NB4 (cell line): ENCODE measurements at places on chromosomes 11 and 22.

DNA sequence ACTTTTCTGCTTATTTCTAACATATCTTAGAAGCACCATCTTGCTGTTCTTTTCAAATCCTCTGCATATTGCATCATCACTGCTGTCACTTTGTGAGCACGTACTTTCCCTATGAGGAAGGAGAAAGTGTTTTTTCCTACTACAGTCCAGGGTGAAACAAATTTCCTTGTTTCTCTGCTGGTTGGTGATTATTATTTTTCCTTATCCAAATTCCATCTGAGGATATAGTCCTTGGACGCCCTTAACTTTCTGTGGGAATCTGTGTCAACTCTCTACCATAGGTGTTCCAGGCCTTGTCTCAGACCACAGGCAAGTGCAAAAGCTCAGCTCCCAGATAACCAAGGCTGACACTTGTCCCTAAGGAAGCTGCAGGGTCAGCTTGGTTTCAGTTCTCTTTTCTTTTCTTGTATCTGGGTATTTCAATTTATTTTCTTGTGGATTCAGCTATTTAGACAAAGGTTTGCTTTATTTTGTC, 29.4 kb upstream of the LYVE1 start:
- DNase-seq, result peak; percentile 63

GRCh38 chr11:121933694-121934093, 182.3 kb downstream of the BLID start:
- no peak for DNase-seq

DNA sequence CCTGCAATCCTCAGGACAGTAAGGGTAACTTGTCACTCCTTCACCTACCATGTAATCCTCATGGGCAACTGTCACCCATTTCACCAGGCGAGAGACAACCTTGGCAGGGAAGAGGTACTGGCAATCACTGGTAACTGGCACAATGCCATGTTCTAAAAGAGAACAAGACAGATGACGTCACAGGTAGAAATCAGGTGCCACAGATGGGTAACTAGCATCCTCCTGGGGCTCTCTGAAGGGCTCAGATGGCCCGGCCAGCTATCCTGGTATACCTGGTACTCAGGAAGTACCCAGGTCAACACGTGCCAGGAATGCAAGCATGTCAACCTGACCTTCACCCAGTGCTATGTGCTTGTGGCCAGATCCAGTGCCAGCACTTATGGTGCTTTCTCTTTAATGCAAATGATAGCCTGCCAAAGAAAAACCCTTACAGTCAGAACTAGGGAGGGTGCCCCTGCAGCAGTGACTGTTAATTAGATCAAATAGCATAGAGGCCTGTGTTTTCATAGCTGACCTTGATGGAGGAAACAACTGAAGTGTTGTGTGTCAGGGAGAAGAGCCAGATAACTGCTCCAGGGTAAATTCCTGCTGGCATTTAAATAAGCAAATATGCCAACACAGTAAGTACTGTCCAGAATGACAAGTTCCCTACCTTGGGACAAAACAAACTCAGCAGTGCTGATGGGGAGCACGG, 36.2 kb downstream of the THOC5 start:
- no peak for DNase-seq

DNA sequence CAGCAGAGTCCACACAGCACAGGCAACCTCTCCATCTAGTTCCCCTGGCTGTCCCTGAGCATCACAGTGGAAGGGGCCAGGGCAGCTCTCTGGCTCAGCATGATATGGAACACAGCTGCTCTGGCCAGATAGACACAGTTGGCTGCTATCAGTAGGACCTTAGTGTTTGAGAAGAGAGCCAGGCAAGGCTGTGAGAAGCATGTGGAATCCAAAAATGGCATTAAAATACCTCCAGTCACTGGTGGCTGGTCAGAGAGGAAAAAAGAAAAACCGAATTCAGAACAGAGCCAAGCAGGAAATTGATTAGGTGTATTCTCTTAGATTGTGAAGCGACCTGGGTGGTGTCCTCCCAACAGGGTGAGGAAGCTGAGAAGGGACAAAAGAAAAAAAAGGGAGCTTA, 27.9 kb downstream of the SERPINH1 start:
- no peak for DNase-seq

- DNase-seq, result peak; percentile 24
These were observed 24.1 kb upstream of the TUB start for GRCh38 chr11:8056810-8057463.

GRCh38 chr22:50010676-50011446, 1.7 kb downstream of the IL17REL start:
- DNase-seq, result no peak

DNA sequence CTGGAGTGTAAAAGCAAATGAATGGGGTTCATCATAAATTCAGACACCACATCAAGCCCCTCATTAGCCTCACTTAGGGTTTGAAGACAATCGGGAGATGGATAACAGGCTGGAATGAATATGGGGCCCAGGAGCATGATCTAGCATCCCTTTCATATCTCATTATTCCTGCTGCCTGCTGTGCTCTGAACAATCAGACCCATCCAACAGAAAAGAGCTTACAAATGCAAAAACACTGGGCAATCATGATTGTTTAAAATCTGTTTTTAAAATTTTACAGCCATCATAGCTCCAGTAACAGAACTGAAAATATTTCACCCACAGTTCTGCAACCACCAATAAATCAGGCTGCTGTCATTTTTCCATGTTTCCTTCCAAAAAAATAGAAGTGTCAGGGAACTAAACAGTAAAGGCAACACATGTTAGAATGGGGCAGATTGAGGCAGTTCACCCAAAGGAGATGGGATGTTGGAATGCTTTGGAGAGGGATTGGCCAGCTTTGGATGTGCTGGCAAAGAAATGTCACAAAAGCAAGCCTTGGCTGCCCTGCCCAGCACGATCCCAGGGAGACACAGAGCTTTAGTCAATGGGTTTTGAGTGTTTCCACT, 47.8 kb upstream of the BMAL1 start:
- no peak for DNase-seq

GRCh38 chr11:109062445-109062844, 359.5 kb upstream of the C11orf87 start:
- no peak for DNase-seq

DNA sequence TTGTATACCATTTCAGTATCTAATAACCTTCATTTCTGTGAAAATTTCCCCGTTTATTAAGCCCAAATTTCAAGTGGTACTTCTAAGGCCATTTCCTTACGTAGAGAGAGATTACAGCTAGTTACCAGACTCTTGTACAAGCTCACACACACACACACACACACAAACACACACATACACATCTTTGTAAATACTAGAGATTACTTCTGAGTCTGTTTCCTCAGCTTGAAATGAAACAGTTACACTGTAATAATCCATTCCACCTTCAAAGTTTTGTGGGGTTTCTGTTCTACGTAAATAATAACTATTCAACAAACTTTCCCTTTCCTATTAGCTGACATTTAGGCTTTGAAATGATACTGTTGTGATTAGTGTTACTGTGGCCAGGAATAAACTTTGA, 6.2 kb downstream of the POGLUT3 start:
- DNase-seq, result no peak

- no peak for DNase-seq
These were observed 929.5 kb upstream of the RAG2 start for GRCh38 chr11:37527545-37527944.

DNA sequence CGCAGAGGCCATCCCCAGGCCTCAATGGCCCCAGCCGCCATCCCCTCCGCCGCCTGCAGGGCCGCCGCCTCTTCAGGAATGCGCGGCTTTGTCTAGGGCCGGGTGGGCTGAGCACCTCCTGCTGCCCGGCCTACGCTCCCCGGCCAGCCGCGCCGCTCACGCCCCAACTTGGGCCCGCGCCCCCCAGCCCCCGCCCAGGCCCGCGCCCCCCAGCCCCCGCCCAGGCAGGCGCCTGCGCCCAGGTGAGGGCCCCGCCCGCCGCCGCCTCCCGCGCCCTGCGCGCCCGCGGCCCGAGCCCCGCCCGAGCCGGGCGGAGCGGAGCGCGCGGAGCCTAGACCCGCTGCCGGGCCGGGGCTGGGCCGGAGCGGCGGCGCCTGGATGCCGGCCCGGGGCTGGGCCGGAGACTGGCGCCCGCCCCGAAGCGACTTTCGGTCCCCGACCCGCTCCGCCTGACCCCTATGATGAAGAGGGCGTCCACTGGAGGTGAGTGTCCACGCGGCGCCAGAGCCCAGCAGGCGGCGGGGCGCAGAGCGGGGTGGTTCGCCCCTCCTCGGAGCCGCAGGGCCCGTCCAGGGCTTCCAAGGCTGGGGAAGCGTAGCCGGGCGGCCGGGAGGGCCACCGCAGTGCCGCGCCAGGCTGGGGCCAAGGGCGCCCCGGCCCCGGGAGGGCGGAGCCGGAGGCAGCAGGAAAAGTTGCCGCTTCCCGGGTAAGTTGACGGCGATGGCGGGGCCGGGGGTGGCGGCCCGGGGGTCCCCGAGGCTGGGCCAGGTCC, 34.3 kb upstream of the PRODH start:
- DNase-seq, result peak; percentile 26

DNA sequence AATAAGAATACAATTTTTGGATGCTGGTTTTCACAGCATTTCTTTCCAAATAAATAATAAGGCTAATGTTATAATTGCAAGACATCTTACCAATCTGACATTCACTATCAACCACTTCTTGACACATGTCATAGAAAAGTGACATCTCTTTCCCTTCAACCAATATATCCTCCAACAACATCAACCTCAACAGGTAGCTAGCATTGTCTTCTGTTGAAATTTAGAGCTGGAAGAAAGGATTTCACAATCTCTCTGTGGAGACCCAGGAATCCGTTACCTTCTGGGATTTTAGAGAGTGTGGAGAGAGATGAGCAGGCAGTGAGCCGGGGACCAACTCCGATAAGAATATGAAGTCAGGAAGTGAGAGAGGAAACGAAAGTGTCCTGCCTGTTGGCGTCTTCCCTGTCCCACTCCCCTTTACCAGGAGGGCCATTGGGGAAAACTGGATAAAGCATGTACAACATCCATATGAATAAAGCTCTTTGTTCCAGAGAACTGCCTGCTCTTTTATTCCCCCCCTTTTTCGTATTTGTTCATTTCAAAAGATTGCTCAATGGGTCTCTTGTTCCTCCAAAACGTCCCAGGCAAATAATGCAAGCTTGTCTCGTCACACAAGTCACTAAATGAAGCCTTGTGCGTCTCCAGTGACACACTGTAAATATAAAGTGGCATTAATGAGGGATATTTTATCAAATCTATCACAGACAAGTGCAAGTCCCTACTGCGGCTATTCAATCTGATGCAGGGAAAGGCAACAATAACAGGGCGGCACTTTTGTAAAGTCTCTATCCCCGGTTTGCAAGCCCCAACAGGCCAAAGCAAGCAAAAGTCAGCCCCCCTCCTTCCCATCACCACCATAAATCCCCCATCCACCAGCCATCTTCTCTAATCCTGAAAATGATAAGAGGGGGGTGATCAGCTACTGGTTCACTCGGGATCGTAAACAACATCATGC, 3.4 kb downstream of the CADM1 start:
- DNase-seq, result no peak

DNA sequence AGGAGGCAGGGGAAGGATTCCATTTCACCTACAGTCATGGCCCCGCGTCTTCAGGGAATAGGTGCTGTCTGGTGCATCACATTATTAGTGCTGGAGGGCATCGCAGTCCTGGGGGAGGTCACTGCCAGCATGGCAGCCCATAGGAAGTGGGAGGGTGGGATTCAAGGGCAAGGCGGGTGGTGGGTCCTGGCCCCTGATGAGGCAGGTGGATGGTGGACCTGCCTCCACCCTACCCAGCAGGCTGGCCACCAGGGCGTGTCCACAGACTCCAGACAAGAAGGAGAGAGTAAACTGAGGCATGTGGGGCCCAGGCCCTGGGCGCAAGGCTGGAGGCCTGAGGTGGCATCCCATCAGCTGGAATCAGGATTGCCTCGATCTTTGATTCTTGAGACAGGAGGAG, 53.3 kb downstream of the RTN4R start:
- no peak for DNase-seq

DNA sequence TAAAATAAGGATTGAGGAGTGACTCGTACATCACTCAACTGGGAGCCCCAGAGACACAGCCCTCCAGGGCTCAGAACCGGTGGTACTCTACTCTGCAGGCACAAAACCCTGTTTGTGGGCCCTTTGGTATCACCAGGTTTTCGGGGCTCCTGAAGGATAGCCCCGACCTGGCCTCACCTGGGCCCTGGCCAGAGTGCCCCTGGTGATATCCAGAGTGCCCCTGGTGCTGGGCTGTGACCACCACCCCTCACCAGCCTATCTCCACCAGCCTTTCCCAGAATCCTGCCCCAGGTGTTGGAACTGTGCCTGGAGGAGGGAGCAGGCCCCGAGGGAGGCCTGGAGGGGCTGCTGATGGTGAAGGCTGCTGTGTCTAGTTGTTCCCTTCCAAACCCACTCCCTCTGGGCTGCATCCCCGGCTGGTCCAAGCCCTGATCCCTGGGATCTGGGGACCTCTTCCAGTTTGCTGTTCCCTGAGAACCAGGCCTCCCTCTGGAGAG, 2.2 kb upstream of the GGT5 start:
- no peak for DNase-seq

GRCh38 chr11:119237515-119237914, 31.4 kb downstream of the CBL start:
- DNase-seq, result no peak

DNA sequence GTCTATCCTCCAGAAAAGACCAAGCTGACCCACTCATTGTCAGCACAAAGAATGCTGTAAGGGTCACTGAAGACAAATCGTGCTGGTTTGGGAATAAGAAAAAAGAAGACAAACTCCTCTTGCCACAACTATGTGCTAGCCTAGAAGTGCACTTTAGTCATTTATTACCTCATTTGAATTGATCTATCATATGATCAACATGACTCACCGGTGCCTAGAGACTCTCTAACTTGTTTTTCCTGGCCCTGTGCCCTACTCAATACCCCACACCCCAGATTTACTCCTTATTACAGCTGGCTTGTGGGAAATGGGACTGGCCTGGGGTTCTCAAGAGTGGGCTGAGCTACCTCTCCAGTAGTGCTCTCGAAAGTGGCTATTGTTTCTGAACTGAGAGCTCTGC, 35.9 kb upstream of the HORMAD2 start:
- DNase-seq, result no peak

GRCh38 chr11:76674517-76675400, 4.2 kb upstream of the LRRC32 start:
- DNase-seq, result peak; percentile 32

- DNase-seq, result peak; percentile 41
These were observed 9.6 kb upstream of the UCP3 start for GRCh38 chr11:74018331-74019005.

DNA sequence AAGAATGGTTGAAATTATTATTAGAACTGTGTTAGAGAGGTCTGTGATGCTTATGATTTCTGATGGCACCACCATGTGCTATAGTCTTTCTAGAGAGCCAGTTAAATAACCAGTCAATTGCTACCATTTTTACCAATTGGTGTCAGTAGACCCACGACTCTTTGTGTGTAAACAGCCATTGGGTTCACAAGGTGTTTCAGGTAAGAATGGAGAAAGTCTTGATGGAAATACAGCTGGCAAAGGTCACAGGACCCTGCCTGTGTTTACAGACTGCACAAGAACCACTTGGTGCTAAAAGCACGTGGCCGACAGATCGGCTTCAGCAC, 30.5 kb upstream of the OR10G7 start:
- no peak for DNase-seq

DNA sequence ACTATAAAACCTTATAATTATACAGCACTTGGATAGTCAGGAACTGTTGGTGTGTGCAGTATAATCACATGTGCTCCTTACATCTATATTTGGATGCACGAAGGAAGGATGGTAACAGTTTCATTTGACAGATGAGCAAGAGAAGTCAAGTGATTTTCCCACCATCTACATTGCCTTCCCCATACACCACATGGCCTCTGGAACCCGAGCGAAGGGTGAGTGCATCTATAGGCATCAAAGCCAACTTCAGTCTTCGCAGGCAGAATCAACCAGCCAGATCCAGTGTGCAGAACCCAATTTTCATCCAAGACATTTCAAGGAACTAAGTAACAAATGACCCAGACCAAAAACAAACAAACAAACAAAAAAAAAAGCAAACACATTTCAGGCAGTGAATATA, 85.1 kb upstream of the BLID start:
- no peak for DNase-seq
